ENCODE measurements at places on chromosomes 1 and 21.
A peak's percentile ranks its signal among the peaks of the same experiment; 100 is the strongest.

DNA sequence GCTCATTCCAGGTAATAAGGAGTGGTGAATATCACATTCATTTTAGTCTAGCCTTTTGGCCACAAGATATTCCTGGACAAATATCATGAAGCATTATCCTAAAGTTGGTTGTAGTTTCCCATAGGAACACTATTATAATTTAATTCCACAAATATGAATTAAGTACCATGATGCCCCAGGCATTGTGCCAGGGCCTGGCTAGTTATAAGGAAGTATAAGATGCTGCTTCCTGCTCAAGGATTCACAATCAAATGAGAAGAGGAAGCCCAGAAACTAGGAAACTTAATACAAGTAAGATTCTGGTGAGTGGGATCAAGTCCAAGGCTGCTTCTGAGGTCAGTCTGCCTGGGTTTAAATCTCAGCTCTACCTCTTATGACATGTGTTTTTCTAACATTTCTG, 30.6 kb upstream of the ZP4 start:
- no peak for DNase-seq

- no peak for DNase-seq
Observed at GRCh38 chr1:51303751-51304251, 26.6 kb downstream of the TTC39A start.

GRCh38 chr1:205158048-205158616, 36.4 kb upstream of the RBBP5 start:
- no peak for DNase-seq

GRCh38 chr1:200306944-200307754, 102.7 kb downstream of the ZNF281 start:
- DNase-seq: no peak

- DNase-seq: no peak
Observed at GRCh38 chr1:36211841-36212240, 12.4 kb upstream of the THRAP3 start.

DNA sequence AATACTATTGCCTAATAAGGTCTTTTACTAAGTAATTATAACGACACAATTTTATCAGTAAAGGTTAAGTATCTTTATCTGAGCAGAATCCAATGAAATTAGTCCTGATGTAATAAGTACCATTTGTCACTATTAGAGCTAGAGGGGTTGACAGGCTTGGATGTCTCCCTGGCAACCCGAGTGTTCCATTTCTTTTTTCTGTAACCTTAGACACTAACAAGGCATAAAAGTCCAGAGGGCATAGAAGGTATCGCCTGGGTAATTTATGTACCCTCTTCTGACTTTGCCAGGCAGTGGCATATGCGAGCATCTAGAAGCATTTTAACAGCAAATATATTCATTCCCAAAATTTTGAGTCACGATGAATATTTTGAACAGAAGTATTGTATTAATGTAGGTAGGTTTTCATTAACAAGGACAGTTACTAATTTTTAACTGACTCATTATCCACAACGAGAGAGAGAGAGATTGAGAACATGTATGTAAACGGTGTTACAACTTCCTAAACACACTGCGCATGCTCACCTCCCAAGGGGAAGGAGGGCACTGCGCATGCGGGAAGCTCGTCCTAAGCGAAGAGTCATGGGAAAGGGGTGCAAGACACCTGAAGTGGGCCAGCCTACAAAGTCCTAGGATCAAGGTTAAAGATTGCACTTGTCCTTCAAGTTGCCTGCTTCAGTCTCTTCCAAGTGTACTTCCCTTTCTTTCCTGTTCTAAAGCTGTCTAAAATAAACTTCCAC, 423.9 kb downstream of the DSCAM start:
- no peak for DNase-seq

- no peak for DNase-seq
Observed at GRCh38 chr21:42913476-42913875, 12.0 kb downstream of the ERVH48-1 start.

DNA sequence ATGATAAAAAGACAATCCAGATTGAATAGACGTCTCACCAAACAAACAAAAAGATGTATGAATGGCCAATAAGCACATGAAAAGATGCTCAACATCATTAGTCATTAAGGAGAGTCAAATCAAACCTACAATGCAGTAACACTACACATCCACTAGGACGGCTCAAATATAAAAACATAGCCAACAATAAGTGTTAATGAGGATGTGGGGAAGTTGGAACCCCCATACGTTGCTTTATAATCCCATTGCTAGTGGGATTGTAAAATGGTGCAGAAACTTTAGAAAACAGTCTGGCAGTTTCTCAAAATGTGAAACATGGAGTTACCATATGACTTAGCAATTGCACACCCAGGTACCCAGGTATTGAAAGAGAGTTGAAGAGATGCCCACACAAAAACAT, 14.7 kb upstream of the IL24 start:
- DNase-seq: no peak

GRCh38 chr1:186634511-186634910, 45.7 kb downstream of the PTGS2 start:
- no peak for DNase-seq

DNA sequence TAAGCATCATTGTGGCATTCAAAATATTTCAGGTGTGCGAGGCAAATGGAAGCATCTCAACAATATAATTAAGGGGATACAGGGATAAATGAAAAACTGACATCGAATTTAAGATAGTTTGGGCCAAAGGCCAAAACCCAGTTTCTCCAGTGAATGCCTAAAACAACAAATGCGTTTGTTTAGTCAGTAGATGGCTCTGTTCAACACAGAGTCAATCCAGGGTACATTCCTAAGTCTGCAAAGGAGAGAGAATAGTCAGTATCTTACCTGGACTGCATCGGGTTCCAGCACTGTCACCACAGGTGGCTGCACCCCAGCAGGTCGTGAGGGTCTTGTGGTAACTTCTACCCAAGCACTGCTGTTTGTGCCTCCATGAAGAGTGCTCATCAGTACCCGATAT, 321.1 kb downstream of the KCTD3 start:
- DNase-seq: no peak

DNA sequence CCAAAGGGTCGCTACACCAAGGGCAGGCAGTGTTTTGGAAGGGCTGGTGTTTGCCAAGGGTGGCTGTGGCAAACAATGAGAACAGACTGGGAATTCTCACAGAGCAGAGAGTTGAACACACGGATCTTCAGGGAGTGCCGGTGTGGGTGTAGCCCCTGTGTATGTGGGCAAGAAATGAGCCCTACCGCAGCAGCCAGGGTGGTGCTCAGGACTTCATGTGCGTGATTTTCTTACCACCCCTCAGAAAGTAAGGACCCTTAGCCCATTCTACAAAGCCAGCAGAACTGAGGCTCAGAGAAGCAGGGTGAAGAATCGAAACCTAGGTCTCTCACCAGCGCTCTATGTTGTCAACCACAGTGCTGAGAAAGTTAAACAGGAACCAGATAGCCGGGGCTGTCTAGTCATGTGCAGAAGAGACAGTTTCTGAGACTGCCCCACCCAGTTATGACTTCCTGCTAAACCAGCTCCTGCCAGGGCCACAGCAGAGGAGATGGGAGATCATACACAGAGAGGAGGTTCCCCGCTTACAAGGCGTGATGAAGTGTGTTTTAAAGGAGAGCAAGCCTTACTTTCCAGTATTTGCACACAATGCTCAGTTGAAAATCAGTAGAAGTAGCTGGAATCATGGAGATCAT, 21.9 kb upstream of the MORC3 start:
- no peak for DNase-seq

DNA sequence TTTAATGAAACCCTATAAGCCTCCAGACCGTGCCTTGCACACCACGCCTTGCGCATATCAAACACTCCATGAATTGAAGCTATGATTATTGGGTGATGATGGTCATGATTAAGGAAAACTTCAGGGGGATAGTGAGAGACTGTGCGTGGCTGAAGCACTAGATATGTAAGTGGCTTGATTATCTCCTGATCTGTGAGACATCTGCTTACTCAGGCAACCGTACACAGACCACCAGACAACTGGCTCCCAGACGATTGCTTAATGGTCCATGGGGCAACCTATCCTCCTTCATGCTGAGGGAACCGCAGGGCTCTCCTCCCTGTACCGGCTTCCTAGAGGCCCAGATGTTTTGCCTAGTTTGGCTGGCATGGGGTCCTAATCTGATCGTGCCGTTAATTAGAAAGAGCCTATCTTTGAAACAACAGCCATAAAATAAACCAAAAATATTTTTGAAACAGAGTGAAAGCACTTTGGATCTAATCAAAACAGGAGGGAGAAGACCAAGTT, 51.6 kb downstream of the IRF2BP2 start:
- DNase-seq: peak; percentile 13

DNA sequence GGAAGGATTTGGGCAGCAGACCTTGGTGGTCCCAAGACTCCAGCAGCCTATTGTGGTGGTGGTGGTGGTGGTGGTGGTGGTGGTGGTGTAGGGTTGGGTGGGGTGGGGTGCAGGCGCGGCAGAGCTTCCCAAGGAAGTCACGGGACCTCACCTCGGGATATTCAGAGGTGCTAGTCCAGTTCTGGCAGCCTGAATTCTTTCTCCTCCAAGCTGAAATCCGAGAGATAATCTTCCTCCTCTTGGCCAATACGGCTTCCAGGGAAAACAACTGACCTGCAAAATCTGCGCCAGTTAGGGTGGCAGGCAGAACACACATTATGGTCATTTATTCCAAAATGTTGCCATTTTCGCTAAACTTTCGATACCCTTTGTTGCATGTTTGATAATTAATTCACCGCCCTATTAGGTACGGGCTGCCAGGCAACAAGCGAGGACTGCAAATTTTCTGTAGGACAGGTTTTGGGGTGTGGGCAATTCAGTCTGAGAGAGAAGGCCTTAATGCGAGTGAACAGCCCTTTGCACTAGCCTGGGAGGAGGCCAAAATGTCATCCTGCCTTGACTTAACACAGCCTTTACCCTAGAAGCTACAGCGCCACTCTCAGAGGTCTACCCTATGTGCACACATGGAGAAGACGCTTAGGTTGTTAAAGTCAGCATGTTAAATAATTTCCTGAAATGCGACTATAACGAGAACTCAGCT, 33.2 kb upstream of the BSDC1 start:
- no peak for DNase-seq

- peak; percentile 84 for DNase-seq
Observed at GRCh38 chr1:160830321-160831153, 32.1 kb downstream of the CD244 start.

GRCh38 chr1:168719306-168720111, 9.5 kb downstream of the DPT start:
- DNase-seq: no peak

GRCh38 chr1:234778221-234779159, 168.5 kb upstream of the IRF2BP2 start:
- no peak for DNase-seq

DNA sequence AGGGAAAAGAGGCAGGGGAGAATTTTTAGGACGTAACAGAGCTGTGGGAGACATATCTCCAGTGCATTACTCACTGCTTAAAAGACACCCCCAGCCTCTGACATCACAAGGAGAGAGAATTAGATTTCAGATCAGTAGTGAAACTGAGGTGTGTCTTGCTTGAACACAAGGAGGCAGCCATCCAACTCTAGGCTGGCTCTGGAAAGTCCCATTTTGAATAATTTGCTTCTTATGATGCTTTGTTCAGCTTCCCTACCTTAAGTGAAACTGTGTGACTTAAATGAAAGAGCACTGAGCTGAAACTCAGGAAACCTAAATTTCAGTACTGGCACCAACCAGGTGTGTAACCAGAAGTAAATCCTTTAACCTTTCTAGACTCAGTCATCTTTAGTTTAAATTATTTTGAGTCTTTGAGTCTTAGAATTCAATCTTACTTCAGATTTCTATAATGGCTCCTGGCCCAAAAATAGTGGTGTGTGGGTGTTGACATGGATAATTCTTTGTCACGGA, 251.6 kb upstream of the SGIP1 start:
- no peak for DNase-seq

GRCh38 chr21:45763074-45763473, 119.5 kb downstream of the PCBP3 start:
- no peak for DNase-seq

- no peak for DNase-seq
Observed at GRCh38 chr1:4076346-4076745, 176.3 kb upstream of the C1orf174 start.

- no peak for DNase-seq
Observed at GRCh38 chr1:74773582-74773981, 40.6 kb downstream of the TYW3 start.

GRCh38 chr1:208093754-208094719, 150.1 kb downstream of the PLXNA2 start:
- DNase-seq: peak; percentile 36

DNA sequence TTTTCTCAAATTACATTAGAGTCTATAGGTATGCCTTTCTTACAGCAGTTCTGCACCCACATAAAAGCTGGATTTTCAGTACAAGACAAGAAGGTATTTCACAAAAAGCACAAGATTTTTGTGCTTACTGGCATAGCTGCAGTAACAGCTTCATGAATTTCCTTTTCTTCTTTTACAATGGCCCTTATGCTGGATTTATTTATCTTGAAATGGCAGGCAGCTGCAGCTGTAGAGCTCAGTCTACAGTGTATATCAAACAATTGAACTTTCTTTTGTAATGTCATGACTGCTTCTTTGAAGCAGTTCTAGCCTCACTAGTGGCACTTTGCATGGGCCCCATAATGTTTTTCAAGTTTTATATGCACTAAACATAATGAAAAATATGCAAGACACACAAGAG, 510.2 kb downstream of the KCNT2 start:
- no peak for DNase-seq

DNA sequence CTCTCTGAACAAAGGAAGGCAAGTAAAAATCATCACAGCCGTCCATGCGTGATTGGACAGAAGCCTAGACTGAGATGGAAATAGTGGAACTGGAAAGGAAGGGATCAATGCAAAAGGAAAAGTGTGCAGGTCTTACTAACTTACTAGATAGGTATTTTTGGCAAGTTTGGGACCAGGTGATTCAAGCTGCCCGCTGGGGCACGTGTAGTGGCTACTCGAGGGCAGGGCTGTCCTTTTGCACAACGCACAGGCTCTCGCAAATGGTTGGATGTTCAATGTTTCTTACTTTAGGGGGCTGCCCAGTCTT, 566 bp upstream of the ALG6 start:
- DNase-seq: no peak

GRCh38 chr1:149849947-149850360, 49.4 kb upstream of the BOLA1 start:
- no peak for DNase-seq

GRCh38 chr1:32208891-32209328, at the start of gene DCDC2B:
TSS of gene DCDC2B (plus strand) at chr1:32209089. CDS start at chr1:32209094, 5 bp downstream.
- no peak for DNase-seq

- no peak for DNase-seq
Observed at GRCh38 chr1:209633335-209633997, 18.8 kb downstream of the LAMB3 start.

DNA sequence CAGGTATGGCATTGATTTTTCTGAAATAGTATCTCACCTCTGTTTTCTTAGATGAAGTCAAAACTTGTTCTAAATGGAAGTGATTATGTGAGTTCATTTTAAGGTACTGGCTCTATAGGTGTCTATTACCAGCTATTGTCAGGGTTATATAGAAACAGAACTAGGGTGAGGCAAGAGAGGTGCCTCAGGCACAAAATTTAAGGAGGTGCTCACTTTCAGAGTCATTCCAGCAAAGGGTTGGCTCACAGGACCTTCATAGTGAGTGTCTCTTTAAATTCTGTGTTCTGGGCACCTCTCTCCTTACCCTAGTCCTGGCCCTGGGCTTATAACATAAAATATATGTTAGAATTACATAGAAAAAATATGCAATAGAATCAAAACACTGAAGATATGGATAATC, 49.3 kb downstream of the KIAA0319L start:
- DNase-seq: no peak

Data from mesothelial cell of epicardium (in vitro differentiated cells).